Smooth muscle cell of the brain vasculature (primary cell): ENCODE measurements at places on chromosomes 1 and 21.

DNA sequence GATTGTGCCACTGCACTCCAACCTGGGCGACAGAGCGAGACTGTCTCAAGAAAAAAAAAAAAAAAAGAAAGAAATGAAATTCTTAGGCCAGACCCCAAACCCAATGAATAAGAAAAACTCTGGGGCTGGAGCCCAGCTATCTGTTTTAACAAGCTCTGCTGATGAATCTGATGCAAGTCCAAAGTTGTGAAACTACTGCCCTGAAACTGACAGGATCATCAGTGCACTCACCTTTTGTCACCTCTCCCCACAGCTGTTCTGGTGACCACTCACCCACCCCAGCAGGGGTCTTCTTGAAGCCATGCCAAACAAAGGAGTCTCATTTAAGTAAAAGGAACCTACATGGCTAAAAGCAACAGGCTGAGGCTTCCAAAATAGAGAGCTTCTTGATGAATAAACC lies 8.4 kb downstream of the PABPC4 start:
- no peak for DNase-seq

- DNase-seq: no peak
These were observed 51.7 kb downstream of the HOOK1 start for GRCh38 chr1:59866462-59866861.

GRCh38 chr1:184427722-184428121 lies 40.9 kb downstream of the C1orf21 start:
- no peak for DNase-seq

GRCh38 chr1:103363008-103363365 lies 162.5 kb upstream of the RNPC3 start:
- no peak for DNase-seq

GRCh38 chr1:171654942-171655745 lies 2.7 kb upstream of the MYOC start:
- DNase-seq: peak; percentile 23

- no peak for DNase-seq
These were observed 174.2 kb downstream of the TNR start for GRCh38 chr1:175569117-175569743.

GRCh38 chr1:154741327-154741726 lies 128.8 kb downstream of the KCNN3 start:
- no peak for DNase-seq

DNA sequence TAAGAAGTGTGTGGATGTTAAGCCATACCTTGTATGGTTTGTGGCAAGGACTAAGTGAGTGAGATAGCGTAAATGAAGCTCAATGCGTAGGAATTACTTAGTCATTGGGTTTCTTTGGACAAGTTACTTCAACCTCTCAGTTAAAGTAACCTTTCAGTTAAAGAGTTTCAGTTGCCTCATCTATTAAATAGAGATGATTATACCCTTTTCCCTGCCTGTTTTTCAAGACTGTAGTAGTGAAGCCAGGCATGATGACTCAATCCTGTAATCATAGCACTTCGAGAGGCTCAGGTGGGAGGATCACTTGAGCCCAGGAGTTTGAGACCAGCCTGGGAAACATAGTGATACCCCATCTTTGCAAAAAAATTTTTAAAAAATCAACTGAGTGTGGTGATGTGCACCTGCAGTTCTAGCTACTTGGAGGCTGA lies 6.3 kb downstream of the ZMPSTE24 start:
- no peak for DNase-seq

- no peak for DNase-seq
These were observed 4.6 kb downstream of the JUN start for GRCh38 chr1:58779059-58779754.

GRCh38 chr1:208820580-208821212 lies 576.5 kb upstream of the PLXNA2 start:
- DNase-seq: no peak

- DNase-seq: peak; percentile 26
These were observed 29.7 kb downstream of the ACP6 start for GRCh38 chr1:147640553-147641165.

- no peak for DNase-seq
These were observed 14.0 kb upstream of the GBP5 start for GRCh38 chr1:89286549-89287180.

- no peak for DNase-seq
These were observed 21.8 kb downstream of the KIF1B start for GRCh38 chr1:10232163-10232562.

- no peak for DNase-seq
These were observed 99.5 kb upstream of the BMP8A start for GRCh38 chr1:39391691-39392679.

DNA sequence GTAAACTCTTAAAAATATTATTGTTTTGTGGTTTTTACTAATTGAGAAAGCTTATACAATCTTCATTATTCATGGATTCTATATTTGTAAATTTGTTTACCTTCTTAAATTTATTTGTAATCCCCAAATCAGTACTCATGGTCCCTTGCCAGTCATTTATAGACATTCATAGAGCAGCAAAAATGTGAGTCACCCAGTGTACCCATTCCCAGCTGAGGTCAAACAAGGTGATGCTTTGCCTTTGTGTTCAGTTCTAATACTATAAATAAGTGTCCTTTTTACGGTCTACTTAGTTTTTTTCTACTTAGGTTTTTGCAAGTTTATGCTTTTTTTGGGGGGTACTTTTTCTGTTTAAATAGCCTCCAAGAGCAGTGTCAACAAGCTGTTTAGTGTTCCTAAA lies 36.1 kb downstream of the SORT1 start:
- DNase-seq: no peak

GRCh38 chr1:212077028-212077427 lies 41.5 kb downstream of the DTL start:
- no peak for DNase-seq

DNA sequence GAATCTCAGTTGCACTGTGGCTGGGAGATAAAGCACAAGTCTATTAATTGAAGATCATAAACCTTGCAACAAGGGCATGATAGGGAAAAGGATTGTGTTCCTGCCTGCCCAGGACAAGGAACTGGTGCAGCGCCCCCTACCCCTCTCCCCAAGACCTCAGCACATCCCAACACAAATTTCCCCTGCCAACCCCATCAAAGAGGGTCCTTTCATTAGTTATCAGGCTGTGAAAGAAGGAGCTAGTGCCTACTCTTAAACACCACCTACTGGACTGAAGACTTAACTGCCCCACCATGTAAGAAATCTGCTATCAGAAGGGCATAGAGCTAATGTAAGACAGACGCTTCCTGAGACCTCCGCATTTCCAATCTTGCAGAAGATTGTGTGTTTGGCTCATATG lies 372.6 kb downstream of the AGBL4 start:
- no peak for DNase-seq

DNA sequence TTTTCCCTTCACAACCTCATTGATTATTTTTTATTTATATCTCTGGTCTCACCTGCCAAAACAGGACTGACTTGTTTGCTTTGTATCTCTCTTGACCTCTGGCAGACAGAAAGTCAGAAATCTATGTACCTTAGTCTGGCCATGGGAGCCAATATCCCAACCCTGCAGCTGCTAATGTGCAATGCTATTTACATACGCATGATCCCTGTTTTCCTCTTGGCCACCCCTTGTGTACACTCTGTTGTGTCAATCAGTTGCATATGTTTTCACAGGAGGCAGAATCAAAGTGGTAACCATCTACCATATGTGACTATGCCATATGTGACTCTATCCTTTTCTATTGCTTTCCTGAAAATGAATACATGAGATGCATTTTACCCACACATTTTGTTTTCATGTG lies 688.8 kb downstream of the PLA2G4A start:
- DNase-seq: no peak

DNA sequence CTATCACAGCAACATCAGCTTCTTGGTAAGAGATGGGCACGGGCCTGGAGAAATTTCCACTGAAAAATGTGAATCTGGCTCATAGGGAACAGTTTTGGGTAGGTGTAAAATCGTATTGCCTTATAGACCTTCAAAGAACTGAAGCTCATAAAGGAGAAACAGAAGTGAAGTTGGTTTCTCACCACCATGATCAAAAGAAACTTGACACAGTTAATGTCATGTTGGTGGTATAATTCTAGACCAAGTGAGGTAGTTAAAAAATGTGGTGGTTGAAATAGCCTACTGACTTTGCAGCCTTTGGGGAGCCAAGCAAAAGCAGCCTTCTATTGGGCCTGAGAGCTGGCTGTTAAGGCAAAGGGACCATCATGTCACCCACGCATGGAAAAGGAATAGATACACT lies 8.9 kb downstream of the CD1D start:
- DNase-seq: no peak

- no peak for DNase-seq
These were observed 5.3 kb downstream of the GALNT2 start for GRCh38 chr1:230072296-230072695.

GRCh38 chr1:10122926-10123325 lies 87.4 kb upstream of the KIF1B start:
- DNase-seq: no peak

- no peak for DNase-seq
These were observed 34.6 kb downstream of the TMEM63A start for GRCh38 chr1:225847610-225848009.

GRCh38 chr1:32963746-32964460 lies 706 bp downstream of the RNF19B start:
- DNase-seq: no peak

- DNase-seq: no peak
These were observed 260.1 kb upstream of the NFIA start for GRCh38 chr1:60822252-60822651.

DNA sequence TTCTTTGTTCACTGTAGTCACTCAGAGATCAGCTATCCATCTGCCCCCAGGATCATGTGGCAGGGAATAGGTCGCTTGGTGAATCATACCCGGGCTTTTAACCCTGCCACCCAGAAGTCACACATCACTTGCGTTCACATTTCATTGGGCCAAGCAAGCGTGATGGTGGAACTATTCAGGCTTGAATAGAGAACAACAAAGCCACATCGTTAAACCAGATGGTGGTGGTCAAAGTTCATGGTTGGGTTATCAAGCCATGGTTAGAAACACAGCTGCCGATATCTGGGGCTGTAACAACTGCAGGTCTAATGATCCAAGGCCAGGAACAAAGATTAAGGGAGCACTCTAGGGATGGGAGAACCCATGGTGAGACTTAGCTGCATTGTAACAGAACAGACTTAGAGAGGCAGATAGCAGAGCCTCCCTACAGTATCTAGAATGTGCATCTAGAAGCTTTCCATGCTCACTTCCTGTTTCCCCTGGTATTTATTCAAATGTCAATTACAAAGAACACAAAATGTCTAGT lies 40.0 kb upstream of the PTPRC start:
- no peak for DNase-seq

- no peak for DNase-seq
These were observed 406.6 kb upstream of the CAMK1G start for GRCh38 chr1:209176866-209177430.

DNA sequence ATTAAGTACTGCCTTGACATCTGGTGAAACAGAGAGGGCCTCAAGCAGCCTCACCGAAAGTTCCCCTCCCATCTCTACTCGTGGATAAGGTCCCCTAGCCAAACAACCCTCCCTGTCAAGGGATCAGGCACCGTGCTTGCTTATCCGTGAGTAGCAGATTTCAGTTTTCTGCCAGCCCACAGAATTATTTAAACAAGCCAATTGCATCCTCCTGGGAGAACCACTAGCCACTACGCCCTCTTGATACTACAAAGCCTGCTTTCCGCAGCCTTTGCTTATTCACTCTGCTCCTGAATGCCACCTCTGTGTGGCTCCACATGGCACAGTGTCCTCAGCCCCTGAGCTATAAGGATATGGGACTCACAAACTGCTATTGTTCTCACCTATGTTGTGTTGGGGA lies 5.9 kb upstream of the TFF2 start:
- DNase-seq: no peak
